ENCODE measurements at places on chromosomes 2 and 18.

DNA sequence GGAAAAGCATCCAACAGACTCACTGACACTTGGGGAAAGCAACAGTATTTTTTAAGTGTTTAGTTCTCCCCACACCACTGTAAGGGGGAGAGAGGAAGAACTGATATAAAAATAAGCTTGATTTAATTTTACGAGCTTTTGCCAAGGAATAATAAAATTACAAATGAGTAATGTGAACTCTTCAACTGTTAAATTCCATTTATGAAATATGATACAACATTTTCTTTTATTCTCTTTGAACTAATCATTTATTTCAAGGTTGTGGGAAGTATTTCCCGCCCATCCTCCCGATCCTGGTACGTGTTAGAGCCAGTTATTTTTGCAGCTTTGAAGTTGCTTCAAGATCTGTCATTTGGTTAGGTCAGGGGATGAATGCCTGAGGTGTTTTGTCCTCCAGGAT lies 35.2 kb downstream of the WDPCP start:
- DNase-seq: no peak

DNA sequence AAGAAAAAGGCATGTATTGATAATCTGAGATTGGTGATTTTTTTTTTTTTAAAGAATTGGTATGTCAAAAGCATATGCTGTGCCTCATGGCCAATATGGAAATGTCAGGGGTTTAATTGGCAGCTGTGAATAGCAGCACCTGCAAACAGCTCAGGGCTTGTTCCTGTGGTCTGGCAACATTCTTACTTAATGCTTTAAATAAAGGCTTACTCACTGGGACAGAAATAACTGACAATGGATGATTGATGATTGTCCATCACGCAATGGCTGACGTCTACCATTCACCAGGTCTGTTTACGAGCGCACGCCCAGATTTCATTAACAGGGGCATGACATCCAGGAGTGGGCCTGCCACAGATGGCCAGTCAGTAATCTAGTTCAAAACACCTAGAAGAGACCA lies 66.7 kb downstream of the ETAA1 start:
- no peak for DNase-seq

DNA sequence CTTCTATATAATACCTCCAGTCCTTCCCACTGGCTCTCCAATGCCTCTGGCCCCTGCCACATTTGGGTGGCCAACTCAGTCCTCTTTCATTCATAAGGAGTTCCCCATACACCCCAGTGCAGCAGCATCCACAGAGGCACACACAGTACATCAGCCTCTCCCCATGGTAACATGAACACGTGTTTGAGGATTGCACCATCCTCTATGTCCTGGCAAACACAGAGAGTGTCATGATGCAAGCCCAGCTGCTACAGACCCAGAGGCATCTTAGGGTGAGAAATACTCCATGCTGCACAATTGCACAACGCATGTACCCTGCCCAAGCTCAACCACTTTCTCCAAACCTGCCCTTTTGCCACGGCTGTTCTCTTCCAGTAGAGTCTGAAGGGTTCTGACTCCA lies 11.5 kb downstream of the IGFBP5 start:
- no peak for DNase-seq

GRCh38 chr2:214127571-214127970 lies 283.3 kb upstream of the VWC2L start:
- DNase-seq: no peak

DNA sequence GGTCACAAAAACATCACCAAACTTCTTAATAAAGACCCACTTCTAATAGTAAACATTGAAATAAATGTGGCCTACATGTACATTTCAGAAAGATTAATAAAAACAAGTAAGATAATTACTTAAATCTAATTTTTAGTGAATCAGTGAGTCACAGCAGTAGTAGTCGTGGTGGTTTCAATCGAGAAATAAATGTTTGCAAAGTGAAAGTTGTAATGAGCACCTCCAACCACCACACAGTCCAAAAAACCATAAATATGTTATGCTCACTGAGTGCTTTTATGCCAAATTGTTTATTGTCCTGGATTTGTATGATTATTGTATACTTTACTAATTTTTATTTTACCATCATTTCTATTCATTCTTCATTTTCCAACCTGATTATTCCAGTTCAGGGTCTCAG lies 61.8 kb upstream of the SPOPL start:
- DNase-seq: no peak

DNA sequence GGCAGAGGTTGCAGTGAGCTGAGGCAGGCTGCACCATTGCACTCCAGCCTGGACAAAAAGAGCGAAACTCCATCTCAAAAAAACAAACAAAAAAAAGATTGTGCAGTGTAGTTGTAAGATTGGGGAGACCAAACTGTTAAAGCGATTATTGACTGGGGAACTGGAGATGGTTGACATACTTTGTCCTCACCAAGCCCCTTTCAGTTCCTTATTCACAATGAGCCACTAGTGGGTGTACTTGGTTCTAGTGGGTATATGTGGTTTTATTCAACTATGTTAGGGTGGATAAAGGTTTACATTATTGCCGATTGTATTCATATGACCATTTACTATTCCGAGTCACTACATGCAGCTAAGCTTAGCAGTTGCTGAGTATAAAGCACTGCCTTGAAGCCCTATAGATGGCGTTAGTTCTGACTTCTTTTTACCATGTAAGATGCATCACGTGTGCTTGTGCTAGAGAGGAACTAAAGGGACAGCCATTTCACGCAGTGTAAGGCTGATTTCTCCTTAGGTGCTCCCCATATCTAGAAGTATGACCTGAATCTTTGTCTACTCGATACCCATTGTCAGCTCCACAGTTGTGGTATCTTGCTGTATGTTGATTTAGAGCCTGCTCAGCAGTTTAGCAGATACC lies 12.1 kb downstream of the EIF4E2 start:
- no peak for DNase-seq

DNA sequence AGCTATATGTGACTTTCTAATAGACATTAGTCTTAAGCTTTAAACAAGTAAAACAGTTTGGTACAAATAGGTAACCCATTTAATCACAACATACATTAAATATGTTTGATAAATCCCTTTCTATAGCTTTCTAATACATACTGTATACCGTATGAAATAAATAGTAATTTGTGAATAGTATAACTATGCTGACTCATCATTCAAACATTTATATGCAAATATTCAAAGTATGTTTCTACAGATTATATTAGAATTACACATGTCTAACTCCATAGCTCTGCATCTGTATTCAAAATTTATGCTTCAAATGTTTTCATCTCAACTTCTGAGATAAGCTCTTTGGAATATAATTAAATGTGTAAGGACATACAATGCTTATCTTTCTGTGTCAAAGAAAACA lies 142.7 kb upstream of the ZNF804A start:
- no peak for DNase-seq

DNA sequence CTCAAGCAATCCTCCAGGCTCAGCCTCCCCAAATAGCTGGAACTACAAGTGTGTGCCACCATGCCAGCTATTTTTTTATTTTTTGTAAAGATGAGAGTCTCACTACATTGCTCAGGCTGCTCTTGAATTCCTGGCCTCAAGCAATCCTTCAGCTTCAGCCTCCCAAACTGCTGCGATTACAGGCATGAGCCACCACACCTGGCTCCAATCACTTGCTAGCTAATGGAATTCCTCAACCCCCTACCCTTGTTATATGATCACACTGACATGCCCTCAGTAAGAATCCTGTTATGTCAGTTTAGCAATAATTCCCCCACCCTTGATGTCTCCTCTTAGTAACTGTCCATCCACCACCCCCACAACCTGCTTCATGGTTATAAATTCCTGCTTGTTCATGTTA lies 12.3 kb downstream of the CHN1 start:
- no peak for DNase-seq

DNA sequence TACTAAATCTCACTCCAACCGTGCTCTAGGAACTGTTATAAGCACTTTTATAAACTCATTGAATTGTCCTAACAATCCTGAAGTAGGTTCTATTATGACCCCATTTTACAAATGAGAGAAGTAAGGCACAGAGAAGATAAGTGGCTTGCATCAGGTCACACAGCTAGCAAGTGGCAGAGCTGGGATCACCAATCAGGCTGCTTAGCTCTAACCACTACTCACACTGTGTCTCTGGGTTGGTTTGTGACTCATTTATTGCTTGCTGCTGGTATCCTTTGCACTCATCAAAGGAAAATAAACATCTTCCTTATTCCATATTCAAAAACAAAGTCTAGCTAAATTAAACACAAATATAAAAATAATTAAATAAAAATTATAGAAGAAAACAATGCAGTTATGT lies 42.5 kb upstream of the IL1R2 start:
- no peak for DNase-seq

- no peak for DNase-seq
These were observed 83.1 kb downstream of the FARSB start for GRCh38 chr2:222572751-222573174.

- DNase-seq: no peak
These were observed 68.7 kb downstream of the STK39 start for GRCh38 chr2:168178520-168179324.

DNA sequence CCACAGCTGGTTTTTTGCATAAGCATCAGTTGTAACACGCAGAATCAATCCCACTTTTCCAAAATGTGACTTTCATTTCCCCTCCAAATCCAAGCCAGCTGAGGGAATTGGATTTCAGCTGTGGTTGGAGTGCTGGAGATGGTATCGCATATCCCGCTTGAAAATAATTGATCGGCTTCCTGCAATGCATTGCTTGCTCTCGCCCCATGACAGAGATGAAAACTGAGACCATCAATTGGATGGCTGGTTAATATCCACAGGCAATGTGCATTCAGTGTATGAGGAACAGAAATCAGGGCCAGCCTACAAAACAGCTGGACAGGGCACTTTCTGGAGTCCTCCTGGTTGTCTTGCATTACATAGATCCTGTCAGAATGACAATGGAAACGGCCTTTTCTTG lies 135.3 kb downstream of the MAIP1 start:
- no peak for DNase-seq

GRCh38 chr2:223786943-223787342 lies 50.4 kb downstream of the AP1S3 start:
- DNase-seq: no peak

DNA sequence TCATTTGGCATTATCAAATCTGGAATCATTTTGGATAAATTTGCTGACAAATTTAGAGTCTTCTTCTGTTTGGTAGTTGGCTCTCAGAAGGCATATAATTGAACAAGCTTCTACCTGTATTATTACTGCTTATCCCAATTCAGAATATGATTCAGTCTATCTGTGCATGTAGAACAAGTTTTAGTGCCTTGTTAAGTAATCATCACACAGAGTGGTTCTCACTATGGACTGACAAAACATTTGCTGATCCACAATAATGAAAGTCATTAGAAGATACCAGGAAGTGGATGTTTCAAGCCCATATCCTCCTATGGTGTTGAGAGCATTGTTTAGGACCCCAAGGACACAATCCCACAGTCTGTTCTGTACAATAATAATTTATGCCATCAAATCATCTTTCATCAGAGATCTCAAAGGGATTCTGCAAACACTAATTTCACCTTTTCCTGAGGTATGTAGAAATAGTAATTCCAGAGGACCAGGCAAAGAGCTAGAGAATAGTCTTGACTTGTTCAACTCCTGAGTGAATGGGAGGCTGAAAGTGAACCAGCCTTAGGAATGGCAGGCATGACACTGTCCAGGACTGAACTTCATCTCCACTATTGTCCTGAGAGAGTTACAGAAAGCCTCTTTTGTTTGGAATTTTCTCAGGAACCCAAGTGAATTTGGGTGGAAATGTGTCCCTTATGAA lies 29.6 kb upstream of the DSC1 start:
- no peak for DNase-seq

GRCh38 chr2:148936857-148937450 lies 61.9 kb downstream of the KIF5C start:
- no peak for DNase-seq

DNA sequence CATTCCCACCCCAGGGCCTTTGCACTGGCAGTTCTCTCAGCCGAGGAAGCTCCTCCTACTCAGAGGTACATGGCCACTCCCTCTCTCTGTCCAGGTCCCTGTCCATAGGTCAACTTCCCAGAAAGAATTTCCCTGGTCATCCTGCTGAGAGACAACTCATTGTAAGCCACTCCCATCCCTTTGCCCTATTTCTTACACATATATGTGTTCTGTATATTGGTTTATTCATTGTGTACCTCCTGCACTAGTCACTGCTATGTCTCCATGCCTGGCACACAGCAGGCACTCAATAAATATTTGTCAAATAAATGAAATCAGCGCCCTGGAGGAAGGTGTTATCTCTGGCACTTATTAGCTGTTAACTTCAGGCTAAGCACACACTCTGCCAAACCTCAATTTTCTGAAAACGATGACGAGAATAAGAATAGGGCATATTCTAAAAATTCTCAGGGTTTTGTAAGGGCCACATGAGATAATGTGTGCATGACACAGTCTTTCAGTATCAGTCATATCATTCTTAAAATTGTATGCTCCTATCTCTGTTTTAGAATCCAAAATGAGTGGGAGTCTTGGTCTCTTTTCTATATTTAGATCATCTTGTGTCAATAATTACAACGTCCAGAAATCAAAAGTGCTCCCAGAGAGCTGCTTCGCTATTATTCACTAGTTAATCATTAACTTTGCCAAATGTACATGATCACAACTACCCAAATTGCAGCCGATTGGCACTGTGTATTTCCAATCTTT lies 198.0 kb downstream of the ALK start:
- no peak for DNase-seq

Data from stimulated activated CD8-positive, alpha-beta memory T cell treated with anti-CD3 and anti-CD28 coated beads, Interleukin-7, amount 100 ng/mL, for 48 hours (primary cell).